CD4-positive, alpha-beta T cell treated with Interleukin-4 for 1 hour (primary cell): ENCODE measurements at places on chromosomes 13 and 19.

GRCh38 chr19:11577451-11578257 lies at the start of gene ACP5:
Gene ACP5, minus strand, starts transcription at chr19:11577645. Its CDS starts 328 bp downstream, at chr19:11577317.
- DNase-seq, result no peak

- peak; percentile 81 for DNase-seq
Measured at GRCh38 chr19:7925171-7925851, 624 bp downstream of the CTXN1 start.

DNA sequence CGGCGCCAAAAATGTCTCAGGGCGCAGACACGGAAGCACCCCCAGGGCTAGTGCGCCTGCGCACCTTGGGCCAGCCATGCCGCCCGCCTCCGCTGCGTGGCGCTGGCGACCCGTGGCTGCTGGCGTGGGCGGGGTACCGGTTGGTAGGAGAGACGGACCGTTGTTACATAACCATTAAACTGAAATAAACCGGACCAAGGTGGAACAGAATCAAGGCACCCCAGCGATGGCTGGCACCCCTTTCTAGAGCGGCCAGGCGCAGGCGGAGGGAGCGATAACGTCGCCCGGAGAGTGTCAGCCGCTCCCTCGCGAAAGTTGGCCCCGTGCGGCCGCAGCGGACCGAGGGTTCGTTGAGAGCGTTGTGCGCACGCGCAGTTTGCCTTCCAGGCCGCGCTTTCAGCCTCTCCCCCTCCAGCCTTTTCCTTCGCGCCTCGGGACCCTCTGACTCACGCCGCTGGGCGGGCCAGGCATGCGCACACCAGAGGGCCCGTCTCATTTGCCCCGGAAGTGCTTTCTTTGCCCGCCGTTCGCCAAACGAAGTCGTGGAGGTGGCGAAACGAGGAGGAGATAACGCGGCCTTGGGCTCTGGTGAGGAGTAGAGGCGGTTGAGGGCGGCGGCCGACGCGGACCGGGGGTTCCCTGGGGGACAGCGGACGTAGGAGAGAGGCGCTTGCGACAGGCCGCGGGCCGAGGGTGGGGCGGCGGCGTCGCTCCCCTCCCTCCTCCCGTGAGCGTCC lies at the start of the genes PLEKHJ1 and SF3A2:
TSS of gene PLEKHJ1 (minus strand) at position 16 of the 737 bp plus-strand sequence. CDS start 81 bp downstream, outside the sequence.
TSS of gene SF3A2 (plus strand) at position 511 of the 737 bp plus-strand sequence. CDS start 6,595 bp downstream, outside the sequence.
- DNase-seq, result peak; percentile 98

- no peak for DNase-seq
Measured at GRCh38 chr13:79846386-79846785, 365.4 kb downstream of the NDFIP2 start.

- DNase-seq, result no peak
Measured at GRCh38 chr19:17953869-17954268, 13.0 kb upstream of the KCNN1 start.

- DNase-seq, result no peak
Measured at GRCh38 chr13:112053744-112054615, 13.0 kb upstream of the SOX1 start.

- DNase-seq, result no peak
Measured at GRCh38 chr13:35835989-35836388, 295.2 kb downstream of the DCLK1 start.

GRCh38 chr13:48009284-48009683 lies 8.2 kb upstream of the SUCLA2 start:
- DNase-seq, result no peak

DNA sequence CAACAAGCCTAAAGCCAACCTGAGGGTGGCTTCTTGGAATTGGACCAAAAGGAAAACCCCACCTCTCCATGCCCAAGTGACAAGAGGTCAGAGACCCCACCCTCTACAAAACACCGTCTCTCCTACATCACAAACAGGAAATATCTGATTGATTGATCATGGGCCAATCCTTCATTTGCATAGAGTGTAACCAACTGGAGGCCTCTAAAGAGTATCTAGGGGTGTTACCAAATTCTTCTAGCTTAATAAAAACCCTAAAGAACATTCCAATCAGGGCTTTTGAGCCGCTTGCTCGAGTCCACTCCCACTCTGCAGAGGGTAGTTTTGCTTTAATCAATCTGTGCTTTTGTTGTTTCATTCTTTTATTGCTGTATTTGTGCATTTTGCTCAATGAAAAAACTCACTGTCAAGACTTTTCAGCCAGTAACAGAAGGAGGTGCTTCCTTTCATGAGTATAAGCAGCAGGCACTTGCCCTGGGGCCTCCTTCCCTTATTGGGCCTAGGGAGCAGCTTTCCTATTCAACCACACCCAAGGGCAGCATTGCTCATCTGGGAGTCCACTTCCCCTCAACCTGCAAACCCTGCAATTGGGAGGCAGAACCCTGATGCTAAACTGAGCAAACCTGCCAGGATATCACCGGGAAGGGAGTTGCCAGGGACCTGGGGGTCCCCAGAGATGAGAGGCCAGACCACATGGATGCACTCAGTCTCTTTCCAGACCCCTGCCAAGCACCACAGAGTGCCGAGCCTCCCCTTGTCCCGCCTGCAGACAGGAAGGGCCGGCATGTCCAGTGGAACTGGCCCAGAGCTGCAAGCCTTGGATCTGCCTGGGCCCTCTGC lies 154.3 kb upstream of the VSTM2B start:
- DNase-seq, result no peak

DNA sequence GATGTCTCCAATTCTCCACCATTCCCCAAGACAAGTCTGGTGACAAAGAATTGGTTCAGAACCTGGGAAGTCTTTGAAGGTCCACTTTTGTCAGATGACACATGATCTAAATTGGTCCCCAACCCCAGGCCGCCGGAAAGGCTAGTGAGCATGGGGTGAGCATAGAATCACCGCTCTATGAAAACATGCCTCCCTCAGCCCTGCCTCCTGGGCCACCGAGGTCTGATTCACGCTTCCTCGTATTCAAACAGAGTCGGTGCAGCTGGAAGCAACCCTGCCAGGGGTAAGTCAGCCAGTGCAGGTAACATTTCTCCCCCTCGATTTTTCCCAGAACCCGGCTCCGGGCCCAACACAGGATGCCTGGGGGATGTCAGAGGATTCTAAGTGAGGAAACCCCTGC lies 33.9 kb upstream of the KLF2 start:
- no peak for DNase-seq

DNA sequence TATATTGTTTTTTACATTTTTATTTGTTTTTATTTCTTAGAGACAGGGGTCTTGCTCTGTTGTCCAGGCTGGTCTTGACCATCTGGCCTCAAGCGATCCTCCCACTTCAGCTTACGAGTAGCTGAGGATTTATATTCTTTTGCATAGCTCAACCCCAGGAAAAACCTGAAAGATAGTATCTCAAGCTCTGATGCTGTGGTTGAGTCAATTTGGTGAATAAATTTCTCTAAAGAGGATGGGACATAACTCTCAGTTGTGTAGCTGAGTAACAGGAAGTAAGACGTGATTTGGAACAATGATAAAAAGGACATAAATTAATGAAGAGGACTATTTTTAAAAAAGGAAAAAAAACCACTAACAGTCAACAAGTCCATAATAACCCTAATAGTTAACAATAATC lies 79.8 kb upstream of the TNFSF11 start:
- DNase-seq, result no peak

- no peak for DNase-seq
Measured at GRCh38 chr13:110965038-110965754, 50.3 kb upstream of the ANKRD10 start.

GRCh38 chr19:33203529-33203928 lies 9.4 kb downstream of the LRP3 start:
- no peak for DNase-seq

DNA sequence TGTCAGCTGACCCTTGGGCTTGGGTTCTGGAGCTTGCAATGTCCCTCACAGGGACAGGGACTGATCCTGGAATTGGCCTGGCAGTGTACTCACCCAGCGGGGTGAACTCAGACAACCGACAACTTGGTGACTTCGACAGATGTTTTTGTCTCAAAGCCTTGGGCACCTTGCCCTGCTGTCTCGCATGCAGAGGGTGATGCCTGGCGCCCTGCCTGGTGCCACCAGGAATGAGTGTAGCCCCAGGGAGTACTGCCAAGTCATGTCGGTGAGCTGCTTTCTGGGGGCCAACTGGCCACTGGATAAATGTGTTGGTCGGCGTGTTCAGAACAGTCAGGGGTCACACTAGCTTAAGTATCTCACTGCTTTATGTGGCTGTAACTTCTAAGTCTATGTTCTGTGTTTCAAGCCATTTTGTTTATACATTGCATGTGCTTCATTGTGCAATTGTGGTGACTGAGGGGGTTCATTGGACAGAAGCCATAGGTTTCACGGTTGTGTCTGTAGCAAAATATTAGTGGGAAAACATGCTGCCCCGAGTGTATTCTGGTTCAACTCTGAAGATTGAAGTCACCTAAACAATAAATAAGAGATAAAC lies 96.3 kb upstream of the TNFSF11 start:
- peak; percentile 11 for DNase-seq

DNA sequence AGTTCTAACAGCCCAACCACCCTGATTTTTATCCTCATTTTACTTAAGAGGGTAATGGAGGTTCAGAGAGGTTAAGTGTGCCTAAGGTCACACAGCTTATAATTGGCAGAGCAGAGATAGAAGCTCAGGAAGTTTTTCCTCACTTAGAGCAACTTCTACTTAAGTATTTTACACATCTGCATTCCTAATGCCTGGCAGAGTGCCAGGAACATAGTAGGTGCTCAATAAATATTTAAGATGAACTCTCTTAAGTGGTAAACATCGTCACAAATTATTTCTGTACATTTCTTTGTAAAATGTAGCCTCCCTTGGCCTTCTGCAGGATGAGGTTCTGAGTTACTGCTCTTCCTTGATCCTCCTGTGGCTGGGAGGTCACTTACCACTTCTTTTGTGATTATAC lies 14.7 kb downstream of the FARP1 start:
- DNase-seq, result no peak

DNA sequence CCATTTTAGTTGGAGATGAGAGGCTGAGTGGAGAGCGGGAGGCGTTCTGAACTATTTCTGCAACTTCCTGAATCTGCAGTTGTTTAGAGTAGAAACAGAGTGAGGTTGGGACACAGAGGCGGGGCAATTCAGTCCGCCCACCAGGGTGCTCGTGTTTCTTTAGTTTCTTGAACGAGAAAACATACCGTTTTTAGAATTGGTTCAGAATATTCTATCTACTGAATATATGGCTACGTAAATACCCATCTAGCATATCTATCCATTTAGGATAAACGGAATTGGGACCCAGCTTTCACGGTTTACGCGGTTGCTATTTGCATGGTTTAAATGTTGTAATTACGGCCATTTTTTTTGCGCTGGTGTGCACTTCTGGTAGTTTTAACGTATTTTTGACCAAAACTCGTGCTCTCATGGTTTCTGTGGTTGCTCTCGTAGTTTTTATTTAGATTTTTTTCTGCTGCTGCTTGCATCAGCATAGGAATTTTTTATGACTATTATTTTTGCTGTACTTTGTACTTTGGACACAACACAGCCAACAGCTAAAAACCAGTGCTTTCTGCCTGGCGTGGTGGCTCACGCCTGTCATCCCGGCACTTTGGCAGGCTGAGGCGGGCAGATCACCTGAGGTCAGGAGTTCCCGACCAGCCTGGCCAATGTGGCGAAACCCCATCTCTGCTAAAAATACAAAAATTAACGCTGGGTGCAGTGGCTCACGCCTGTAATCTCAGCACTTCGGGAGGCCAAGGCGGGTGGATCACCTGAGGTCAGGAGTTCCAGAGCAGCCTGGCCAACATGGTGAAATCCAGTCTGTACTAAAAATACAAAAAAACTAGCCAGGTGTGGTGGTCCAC lies 32.7 kb downstream of the TIMM13 start:
- DNase-seq, result no peak

GRCh38 chr13:76656500-76656899 lies 229.7 kb downstream of the KCTD12 start:
- DNase-seq, result no peak

DNA sequence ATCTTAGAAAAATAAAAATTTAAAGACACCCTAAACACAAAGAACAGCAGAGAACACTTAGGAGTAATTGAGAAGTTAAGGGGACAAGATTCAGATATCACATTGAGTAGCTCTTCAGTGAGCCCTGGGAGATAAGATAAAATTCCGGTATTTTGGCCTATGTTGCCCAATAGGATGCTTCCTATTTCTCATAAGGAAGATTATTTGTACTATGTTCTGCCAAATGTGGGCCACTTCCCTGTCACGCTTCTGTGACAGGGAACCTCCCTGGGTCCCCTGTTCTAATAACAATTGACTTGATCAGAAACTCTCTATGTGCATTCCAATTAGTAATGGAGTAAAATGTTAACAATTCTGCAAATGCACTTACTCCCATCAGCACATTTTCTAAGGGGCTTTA lies 310.7 kb downstream of the MYO16 start:
- no peak for DNase-seq

DNA sequence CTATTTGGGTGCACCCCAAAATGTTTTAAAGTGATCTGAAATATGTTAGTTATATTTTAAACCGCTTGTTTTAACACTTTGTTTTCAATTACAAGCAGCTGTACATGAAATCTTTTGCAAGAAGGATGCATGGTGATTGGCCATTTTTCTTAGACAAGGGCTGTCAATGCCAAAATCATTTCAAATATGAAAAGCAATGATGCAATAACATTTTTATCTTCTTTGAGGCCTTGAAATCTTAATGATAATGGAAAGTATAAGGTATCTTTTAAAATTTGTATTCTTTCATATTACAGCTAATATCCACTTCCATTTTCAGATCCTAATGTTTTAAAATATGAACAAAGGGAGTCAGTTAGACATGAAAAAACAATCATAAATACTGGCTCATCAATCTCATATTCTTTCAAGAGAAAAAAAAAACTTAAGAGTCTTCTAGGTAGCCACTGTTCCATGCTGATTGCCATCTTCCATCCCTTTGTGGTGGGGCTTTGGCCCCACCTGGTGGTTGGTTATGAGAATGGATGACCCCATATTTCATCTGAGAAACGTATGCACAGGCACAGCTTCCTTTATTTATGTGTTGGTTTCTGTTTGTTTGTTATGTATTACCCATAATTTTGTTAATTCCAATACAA lies 330.3 kb upstream of the MIR17HG start:
- DNase-seq, result no peak

GRCh38 chr19:1417145-1417544 lies 9.8 kb downstream of the DAZAP1 start:
- DNase-seq, result no peak

DNA sequence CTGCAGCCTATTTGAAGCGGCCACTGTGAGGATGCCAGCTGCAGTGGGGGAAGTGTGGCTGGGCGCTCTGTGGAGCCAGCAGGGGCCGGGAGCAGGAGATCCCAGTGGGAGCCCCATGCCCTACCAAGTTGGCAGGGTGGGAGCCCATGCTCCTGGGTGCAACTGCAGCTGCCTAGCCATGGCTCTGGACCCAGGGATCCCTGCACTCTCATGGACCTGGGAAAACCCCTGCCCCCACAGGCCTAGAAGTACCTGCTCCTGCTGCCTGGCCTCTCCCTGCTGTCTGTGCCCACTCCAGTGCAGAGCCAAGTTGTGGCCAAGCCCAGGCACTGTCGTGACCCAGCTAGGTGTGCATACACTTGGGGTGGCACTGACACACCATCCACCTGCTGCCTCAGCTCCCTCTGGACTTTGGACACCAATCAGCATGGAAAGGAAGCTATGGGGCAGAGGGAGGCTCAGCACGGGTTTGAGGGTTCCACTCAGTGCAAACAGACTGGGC lies 20.9 kb downstream of the LIG4 start:
- no peak for DNase-seq
